IMR-90 (cell line): ENCODE measurements at places on chromosomes 5 and 9. TPM values are rescaled to one million over a fixed set of nuclear protein-coding genes. Genes with fewer than 3 reads are reported as not detected.

The CCNI2 gene
- not detected in 2 replicates for total RNA-seq

The ADAMTS6 gene
- total RNA-seq: 160 and 173 TPM in 2 replicates

The FBP2 gene
- total RNA-seq: not detected in 2 replicates

The MYOZ3 gene
- total RNA-seq: under 0.01 TPM in 2 replicates

GRCh38 chr9:115193777-115194176 is 75.8 kb upstream of the TNC start:
- no peak for DNase-seq

- DNase-seq: peak; percentile 61
Observed at GRCh38 chr5:127804886-127805426, 101.8 kb downstream of the CCDC192 start.

DNA sequence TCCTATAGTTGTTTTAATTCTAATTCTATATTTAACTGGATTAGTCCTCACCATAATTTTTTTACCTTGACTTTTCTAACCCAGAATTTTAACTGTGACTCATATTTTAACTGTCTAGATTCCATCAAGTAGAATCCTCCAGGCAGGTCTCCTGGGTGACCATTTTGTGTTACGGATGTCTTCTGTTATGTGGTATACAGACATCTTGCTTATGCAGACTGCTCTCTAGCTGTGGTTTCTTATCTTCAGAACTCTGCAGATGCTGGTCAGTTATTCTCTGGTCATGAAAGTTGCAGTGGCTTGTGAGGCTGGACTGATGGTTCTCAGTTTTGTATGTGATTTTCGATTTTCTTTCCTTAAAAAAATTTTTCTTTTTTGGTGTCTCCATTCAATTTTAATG is 139.4 kb downstream of the ATG10 start:
- DNase-seq: peak; percentile 44
